ENCODE measurements at places on chromosomes 2 and 18.

- no peak for DNase-seq
Observed at GRCh38 chr2:207327513-207327912, 161.8 kb upstream of the KLF7 start.

GRCh38 chr2:118309257-118309945 is 221.1 kb downstream of the INSIG2 start:
- DNase-seq, result no peak

DNA sequence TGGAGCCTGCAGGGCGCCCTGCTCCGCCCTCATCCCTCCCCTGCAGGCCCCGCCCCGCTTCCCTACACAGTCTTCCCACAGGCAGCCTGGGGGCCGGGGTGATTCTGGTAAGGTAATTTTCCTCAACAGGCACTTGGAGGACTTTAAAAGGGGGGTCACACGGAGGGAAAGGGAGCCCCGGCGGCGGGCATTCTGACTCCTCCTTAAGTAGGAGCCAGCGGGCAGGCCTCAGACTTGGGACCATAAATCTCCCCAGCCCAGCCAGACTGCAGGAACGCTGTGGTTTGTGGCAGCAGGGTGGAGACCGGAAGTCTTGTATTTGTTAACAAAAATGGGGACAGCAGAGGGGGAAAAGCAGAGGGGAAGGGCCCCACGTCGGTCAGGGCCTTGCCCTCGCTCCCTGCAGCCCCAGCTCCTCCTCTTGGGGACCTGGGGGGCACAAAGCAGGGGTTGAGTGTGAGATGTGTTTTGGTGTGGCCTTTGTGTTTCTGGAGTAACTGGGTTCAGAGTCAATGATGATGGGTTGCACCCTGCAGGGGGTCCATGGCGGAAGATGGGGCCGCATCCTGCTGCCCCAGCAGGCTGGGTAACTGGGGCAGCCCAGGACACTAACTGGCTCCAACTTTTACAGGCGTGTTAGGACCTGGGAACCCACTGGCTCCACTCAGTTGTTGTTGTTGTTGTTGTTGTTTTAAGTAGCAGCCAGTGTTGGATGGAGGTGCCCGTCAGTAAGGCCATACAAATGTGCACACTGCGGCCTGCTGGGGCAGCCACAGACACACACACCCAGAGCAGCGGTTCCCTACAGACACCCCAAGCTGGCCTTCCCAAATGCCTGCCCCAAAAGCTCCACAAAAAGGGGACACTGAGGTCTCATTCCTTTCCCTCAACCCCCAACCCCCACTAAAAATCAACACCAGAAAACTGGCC is 27.7 kb downstream of the SMAD7 start:
- DNase-seq, result no peak

DNA sequence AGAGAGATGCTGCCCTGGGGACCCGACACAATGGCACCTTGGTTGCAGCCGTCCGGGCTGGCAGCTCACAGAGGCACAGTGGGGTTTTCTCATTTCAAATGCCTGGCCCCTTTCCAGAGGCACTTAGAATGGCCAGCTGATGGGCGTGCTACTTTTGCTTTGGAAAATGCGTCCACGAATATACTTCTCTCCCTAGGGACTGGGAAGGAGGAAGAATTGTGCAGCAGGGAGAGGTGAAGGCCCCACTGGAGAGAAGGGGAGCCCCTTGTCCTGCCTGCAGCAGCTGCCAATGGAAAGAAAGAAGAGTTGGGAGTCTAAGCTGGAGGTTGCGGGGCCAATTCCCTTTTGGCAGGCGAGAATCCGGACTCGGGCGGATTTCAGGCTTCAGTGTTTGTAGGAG is 1.1 kb upstream of the MAL start:
- DNase-seq, result no peak

GRCh38 chr2:154681741-154682140 is 16.8 kb upstream of the KCNJ3 start:
- no peak for DNase-seq

DNA sequence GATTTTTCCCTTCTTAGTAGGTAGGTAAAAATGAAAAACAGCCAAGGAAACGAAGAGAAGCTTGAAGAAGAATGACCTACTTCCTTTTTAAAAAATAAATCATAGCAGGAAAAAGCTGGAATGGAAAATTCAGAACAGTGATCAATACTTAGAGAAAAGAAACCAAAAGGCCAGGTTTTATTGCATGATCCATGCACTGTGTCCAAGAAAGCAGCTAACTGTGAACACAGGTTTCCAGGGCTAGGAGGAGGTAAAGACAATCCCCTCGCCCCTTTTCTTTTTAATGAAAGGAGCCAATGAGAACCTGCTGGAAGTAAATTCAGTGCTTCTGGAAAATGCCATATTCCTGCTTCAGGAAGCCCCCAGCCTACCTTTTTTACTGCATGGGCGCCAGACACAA is 47.2 kb downstream of the BOD1L2 start:
- DNase-seq, result no peak

DNA sequence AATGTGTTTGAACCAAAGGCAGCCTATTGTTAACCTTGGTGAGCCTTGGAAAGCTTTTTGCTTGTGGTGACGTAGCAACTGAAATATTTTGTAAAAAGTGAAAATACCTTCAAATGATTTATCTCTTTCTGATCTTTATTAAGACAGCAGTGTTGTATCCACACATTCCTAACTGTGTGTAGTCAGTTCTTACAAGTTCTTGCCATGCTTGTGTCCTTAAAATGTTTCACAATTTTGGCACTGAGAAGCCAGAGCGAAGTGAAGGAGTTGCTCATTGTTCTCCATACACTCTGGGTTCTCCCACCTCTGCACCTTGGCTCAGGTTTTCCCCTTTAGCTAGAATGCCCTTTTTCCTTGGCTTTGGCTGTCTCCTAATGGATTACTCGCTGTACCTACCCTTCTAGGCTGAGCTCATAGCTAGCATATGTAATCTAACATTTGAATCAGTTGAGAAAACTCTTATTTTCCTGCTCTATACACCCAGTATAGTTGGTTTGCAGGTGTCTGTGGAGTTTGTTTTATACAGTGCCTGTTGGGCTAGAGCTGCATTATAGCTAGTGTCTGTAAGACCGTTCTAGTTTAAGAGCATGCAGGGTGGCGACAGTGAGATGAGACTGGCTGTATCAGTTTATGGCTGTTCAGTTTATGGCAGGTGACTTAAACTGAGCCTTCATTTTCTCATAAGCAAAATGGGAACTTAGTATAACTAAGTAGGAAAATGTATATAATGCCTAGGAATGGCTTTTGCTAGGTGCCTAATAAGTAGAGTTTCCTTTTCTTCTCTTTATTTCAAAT is 45.5 kb downstream of the FMNL2 start:
- DNase-seq, result no peak

- peak; percentile 74 for DNase-seq
Observed at GRCh38 chr18:55354795-55355194, 233.2 kb downstream of the TCF4 start.

GRCh38 chr2:219638948-219639755 is 11.7 kb downstream of the SLC4A3 start:
- DNase-seq, result no peak

DNA sequence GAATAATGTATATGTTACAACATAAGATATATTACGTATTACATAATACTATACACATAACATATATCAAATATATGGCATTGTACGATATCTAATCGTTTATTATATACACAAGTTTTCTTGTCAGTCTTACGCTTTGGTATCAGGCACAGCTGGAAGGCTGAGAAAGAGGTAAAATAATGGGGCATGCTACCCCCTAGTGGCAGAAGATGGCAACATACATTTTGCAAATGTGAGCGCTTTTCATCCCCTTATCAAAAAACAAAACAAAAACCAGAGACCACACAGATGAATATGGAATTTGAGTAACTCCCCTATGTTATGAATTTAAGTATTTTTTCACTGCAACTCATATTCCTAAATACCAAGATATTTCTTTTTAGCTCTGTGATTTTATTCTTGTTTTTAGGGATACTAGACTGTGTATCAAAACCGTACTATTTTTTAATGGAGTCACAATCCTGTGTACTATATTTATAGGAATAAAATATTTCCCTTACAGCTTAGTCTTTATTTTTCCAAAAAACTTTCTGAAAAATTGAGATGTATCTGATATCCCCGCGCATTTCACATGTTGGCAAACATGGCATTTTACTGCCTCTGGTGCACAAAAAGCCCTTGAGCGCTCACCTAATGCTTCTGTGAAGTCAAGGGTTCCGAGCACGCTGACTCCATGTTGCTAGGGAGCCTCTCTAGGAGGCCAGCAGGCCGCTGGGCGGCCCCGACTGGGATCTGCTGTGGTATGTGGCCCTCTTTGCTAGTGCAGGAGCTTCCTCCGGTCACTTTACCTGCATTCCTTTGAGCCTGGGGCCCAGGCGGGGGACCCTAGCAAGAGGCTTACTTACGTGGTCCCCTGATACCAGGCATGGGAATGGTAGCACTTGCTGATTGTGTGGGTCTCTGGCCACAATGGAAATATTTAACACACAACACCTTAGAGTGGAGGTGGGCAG is 62.5 kb downstream of the SLC4A3 start:
- no peak for DNase-seq

GRCh38 chr2:203361922-203362321 is 33.7 kb downstream of the ABI2 start:
- DNase-seq, result no peak

GRCh38 chr2:18926631-18927524 is 337.5 kb upstream of the NT5C1B start:
- peak; percentile 52 for DNase-seq

- no peak for DNase-seq
Observed at GRCh38 chr2:142871396-142871795, 6.1 kb upstream of the KYNU start.

GRCh38 chr2:21070341-21071257 is 26.7 kb upstream of the APOB start:
- no peak for DNase-seq

- DNase-seq, result no peak
Observed at GRCh38 chr18:69484699-69485396, 84.2 kb downstream of the DOK6 start.

DNA sequence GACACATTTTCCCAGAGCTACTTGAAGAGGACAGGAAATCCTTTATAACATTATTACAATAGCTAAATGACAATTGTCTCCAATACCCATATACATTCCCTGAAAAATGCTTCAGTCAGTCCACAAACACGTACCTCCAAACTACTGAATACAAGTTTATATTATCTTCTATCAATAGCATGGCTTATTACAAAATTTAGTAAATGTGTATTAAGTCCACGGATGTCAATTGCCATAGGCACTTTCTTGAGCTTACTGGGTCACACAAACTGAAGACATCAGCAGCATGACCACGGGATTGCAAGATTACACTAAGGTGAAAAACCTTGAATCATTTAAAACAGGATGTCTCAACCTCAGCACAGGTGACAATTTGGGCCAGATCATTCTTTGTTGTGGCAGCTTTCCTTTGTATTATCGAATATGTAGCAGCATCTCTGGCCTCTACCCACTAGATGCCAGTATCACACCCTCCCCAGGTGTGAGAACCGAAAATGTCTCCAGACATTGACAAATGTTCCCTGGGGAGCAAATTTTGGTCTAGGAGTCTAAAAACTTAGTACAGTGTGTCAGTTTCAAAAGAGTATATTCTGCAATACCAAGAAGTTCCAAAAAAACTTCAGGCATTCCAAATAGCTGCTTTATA is 1.4 kb downstream of the MBD2 start:
- DNase-seq, result no peak

- DNase-seq, result no peak
Observed at GRCh38 chr2:111030260-111030891, 90.3 kb upstream of the BCL2L11 start.

DNA sequence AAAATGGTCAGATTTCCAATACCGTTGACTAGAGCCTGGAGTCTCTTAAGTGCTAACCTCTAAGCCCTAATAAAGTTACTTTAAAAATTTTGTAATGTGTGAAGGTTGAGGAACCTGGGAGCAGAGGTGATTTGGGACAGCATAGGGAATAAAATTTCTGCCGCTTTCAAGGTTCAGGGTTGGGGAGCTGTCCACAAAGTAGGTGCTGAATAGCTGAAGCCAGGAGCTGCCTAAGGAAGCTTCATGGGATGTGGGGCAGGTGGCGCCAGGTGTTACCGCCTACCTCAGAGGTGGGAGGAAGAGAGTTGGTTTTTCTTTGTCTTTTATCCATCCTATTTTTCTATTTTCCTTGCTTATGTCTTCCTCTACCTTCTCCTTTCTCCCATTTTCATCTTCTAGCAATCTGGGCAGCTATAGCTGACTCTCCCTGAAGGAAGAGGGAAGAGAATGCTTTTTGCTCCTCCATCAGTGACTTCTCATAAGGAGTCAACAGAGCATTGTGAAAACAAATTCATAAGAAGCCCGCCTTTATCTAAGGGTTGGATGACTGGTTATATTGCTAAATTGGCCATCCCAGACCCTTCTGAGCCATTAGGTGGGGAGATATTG is 178.7 kb downstream of the CLIP4 start:
- DNase-seq, result no peak

DNA sequence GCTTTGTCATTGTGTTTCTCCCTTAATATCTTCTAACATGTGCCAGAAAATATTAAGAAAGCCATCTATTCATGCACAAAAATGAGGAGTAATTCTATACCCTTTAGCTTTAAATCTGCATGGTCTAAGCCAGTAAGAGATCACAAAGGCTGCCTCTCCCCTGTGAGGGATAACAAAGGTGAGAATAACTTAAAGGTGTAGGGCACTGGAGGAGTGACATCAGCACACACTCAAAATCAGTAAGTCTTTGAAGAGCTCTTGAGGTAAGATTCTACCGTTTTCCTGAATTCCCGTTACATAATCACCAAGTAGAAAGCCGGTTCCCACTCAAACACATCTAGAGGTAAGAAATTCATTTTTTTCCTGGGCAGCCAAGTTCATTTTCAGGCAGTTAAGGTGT is 123.9 kb upstream of the SULT1C3 start:
- DNase-seq, result no peak

DNA sequence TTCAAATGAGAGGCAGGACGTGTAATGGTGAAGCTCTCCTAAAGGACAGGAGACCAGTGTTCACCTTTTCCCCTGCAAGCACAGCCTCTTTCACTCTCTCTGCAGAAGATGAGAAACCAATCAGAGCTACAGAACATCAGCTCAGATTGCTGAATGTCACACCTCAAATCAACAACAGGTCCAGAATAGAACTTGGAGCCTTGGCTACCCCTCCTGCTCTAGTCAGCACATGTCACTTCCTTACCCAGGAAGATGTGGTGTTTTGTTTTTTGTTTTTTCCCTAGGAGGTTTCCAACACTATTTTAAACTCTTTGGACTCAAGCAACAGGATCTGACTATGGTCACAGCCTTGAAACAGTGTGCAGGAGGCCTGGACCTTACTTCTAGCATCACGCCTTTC is 41.3 kb upstream of the PCBP1 start:
- DNase-seq, result no peak

- no peak for DNase-seq
Observed at GRCh38 chr18:39241534-39241933, 1675.9 kb upstream of the CELF4 start.

Data from retinal pigment epithelial cell (primary cell).